ENCODE measurements at places on chromosomes 1 and 21.
A peak's percentile ranks its signal among the peaks of the same experiment; 100 is the strongest.

DNA sequence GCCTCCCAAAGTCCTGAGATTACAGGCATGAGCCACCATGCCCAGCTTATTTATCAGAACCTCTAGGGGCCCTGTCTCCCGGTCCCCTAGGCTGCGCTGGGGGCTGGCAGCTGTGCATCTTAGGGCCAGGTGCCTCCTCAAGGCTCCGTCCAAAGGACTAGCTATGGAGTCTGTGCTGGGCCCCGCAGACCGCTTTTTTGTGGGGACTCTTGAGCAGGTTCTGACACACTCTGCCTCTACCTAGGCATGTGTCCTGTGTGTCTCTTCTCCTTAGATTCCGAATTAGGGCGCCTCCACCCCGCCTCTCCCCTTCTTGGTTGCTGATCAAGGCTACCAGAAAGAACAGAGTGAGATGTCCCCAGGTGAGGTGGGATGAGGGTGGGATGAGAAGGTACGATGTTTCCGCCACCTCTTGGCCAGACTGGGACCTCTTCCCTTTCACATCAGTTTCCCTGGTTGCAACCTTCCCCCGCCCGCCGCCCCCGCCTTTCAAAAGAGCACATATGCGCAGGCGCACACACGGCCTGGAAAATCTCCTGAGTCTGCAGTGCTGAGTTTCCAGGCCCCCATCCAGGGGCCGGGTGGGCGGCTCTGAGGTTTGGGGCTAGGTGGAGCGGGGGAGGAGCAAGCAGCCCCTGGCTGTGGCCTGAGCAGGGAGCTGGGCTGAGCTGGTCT is 5.0 kb upstream of the PTPN7 start:
- DNase-seq = peak; percentile 33

DNA sequence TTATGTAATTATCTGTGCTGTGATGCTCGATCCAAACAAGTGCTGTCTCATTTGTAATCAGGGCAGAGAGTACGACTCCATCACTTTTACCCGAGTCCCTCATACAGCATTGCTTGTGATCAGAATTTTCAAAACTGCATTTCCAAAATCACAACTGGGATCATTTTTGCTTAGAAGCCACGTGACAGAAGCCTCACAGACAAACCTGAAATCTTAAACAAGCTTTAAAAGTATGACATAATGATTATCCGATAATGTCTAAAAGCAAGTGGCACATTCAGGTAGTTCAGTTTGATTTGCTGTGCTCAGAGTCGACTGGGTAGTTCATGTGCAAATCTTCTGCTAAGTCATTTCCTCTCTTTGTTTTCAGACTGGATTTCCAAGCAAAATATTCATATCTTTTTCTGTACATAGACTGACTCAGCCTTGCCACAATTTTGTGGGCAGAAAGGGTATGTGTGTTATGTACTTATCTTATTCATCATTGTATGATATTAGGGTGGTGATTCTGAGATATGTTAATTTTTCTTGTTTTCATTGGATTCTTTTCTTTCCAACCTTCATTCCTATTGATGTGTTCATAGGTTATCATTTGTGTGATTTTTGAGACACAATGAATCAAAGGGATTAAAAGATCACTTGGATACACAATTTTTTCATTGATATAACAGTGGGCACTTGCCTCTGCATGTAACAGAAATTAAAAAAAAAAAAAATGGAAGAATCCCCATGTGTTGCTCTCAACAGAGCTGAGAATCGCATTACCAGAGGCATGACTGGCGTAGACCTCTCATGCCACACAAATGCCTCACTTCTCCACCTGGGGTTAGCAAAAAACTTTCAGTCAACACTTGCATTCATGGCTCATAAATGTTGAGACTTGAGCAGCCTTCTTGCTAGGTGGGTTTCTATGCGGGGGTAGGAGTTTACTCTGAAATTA is 355.7 kb downstream of the LTN1 start:
- DNase-seq = no peak

DNA sequence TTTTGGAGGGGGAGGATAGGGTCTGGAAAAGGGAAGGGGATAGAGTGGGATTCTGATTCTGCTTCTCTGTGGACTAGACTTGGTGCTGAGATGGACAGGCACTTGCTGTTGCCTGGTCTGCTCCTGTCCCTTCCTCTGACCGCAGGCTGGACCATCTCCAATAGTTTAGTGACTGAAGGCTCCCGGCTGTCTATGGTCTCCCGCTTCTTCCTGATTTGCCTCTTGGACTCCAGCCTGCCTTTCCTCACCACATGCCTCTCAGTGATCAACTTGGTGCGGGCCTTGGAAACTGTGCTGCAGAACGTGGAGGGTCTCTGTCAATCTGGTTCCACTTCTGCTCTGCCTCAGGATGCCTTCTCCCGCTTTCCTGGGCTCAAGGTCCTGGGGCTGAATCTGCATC is 6.3 kb upstream of the ZSCAN20 start:
- DNase-seq = no peak

GRCh38 chr21:44818640-44819011 is 764 bp upstream of the SUMO3 start:
- DNase-seq = no peak

GRCh38 chr1:213727853-213728592 is 259.8 kb upstream of the PROX1 start:
- no peak for DNase-seq

- DNase-seq = no peak
These were observed 8.1 kb downstream of the RERE start for GRCh38 chr1:8809342-8809736.

DNA sequence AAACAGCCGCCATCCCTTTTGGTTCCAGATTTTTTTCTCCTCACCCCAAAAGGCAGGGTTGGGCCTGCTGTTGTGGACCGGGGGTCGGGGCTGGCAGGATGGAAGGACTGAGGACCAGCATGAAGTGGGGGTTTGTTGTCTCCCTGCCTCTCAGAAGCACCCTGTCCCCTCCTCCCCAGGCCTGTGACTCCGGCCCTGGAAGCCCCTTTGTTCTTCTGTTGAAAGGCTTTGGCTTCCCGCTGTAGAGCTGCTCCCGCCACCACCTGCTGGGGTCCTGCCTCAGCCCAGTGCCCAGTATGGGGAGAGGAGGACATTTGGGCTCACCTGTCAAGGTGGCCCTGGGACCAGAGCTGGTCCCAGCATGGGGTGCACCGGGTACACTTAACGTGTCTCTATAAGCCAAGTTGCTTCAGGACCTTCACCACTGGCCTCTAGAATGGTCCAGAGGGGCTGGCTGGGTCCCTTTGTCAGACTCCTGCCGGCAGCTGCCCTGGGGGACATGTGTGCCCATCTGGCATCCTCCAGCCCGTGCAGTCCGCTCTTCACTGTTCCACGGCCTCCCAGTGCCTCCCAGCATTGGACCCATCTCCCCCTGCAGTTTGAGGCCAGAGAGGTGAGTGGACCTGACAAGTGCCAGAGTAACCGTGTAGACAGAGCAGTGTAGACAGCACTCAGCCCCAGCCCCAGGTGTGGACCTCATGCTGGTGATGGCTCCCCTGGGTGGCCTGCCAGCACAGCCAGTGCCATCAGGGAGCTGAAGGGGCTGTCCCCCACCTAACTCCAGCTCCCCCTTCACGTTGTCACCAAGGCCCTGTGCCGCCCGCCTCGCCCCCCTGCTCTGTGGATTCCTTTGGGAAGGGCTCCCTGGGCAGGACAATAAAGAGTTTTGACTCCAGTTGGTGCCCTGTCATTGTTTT is 6.1 kb upstream of the SYTL1 start:
- no peak for DNase-seq

DNA sequence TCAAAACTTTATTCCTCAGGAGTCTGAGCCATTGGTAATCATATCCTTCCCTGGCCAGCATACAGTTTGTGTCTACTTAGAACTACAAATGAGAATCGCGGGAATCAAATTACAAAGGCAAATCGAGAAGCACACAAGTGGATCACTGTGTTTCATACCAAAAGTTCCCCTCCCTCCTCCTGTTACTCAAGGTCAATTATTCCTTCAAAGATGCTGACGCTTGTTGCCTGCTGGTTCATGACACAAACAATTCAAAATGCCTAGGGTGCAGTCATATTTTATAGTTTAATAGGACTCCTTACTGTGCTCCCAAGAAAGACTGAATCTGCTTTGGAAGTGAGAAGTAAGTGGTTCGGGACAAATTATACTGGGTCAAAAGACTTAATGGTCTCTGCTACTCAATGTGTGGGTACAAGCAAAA is 93.0 kb upstream of the PBX1 start:
- DNase-seq = no peak

DNA sequence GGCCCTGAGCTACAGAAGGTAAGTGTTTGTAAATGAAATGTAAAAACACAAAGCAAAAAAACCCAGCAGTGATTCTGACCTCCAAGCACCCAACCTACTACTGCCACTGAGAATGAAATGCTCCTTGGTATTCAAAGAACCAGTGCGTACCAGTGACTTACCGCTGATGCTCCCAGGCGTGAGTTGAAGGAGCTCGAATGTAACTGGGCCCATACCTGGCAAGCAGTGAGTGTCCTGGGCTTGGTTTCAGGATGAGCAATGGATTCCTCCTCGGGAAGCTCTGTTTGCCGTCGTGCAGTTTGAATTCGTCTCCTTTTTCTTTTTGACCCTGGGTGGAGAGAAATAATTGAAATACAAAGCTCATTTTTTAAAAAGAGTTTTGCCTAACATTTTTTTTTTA is 121.9 kb downstream of the ATG4C start:
- DNase-seq = no peak

- no peak for DNase-seq
These were observed 368.3 kb upstream of the OLFM3 start for GRCh38 chr1:102365071-102365470.

- DNase-seq = no peak
These were observed 16.2 kb downstream of the CNST start for GRCh38 chr1:246582301-246583055.

DNA sequence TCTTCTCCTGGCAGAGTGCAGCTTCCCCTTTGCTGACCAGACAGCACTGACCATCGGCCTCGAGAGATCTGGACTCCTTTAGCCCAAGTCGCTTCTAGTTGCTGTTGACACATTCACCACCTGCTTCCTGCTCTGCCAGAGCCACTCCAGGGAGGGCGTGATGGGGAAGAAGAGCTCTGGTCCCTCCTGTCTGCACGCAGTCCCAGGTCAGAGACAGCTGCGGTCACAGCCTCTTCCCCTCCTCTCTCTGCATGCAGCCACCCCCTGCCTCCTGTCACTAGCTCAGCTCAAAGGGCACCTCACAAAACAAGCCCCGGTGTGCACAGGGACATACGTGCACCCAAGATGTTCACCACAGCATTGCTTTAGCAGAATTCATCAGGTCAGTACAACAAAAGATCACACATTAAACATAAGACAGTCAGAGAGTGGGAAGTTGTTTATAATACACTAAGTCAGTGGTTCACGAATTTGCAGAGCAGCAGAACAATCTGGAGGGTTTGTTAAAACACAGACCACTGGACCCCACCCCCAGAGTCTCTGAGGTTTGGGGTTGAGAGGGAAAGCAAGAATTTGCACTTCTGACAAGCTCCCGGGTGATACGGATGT is 132.9 kb downstream of the SYF2 start:
- peak; percentile 42 for DNase-seq

DNA sequence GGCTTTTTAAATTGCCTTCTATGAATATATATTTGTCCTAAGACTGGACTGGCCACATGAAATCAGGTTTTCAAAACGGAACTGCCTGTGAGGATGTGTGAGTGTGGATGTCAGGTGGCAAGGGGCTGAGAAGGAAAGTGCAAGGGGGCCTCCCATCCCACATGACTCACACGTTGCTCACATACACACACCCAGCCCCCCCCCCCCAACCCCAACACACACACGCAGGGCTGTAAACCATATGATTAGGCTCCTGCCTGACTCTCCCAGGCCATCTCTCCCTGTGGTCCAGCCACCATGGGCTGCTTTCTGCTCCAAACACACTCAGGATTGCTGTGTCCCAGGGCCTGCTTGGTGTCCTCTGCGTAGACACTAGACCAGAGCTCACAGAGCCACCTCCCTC is 22.4 kb downstream of the DEGS1 start:
- peak; percentile 48 for DNase-seq

DNA sequence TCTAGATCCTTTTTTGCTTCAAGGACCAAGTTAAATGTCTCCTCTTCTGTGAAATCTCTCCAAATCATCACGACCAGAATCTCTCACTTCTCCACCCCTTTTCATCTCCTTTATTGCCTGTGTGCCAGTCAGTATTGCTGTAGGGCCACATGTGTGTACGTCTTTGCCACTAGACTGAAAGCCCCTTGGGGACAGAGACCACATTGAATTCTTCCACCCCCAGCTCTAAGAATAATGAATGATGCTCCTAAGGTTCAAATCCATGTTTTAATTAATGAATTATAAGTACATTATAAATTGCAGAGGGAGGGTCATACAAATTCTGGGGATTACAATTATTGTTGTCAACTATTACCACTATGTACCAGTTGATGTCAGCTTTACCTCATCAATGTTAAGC is 343.8 kb downstream of the USP25 start:
- DNase-seq = no peak

GRCh38 chr1:243313635-243314536 is 58.0 kb downstream of the SDCCAG8 start:
- DNase-seq = no peak

- peak; percentile 89 for DNase-seq
These were observed 1.1 kb downstream of the RALGPS2 start for GRCh38 chr1:178726087-178726517.

- no peak for DNase-seq
These were observed 20.9 kb downstream of the POFUT2 start for GRCh38 chr21:45266518-45267389.

- DNase-seq = no peak
These were observed at the start of gene REG4 for GRCh38 chr1:119811387-119811786. Gene REG4 (minus strand): TSS chr1:119811460. CDS start chr1:119808769, 2,691 bp downstream.

DNA sequence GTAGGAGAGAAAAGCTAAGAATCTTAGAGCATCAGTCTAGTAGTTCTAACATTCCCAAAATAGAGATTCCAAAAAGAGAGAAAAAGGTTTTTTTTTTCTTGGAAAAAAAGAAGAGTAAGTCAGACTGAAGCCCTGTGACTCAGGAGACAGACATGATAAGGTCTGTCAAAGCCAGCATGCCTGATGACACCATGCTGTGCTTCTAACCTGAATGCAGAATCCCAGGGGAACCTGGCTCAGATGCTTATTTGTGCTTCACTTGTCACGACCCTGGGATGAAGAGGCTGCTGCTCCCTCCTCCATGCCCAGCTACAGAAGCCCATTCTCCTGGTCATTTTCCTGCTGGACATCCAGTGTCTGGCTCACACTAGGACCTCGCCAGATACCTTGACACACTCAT is 44.3 kb downstream of the ERICH3 start:
- DNase-seq = no peak

- DNase-seq = no peak
These were observed 387.8 kb upstream of the CHRM3 start for GRCh38 chr1:238998577-238998976.

GRCh38 chr1:208569181-208569580 is 325.0 kb upstream of the PLXNA2 start:
- DNase-seq = no peak

DNA sequence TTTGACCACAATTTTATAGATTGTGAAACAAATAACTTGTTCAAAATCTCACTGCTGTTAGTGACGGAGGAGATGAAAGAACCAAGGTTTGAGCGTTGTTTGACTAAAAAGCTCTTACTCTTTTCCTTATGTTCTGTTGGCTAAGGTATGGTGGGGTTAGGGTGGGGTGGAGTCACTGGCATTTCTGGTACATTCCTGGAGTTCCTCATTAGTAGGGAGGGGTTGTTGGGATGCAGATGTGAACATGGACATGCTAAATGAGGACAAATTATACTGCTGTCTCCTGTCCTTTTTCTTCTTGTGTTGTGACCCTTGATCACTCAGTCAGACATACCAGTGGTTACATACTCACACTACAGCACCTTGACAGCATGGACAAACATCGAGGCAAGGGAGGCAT is 26.2 kb upstream of the CD1D start:
- no peak for DNase-seq
